ENCODE measurements at places on chromosomes 6 and 20.
A peak's percentile ranks its signal among the peaks of the same experiment; 100 is the strongest.

- no peak for DNase-seq
Measured at GRCh38 chr6:54988576-54988975, 142.0 kb downstream of the FAM83B start.

DNA sequence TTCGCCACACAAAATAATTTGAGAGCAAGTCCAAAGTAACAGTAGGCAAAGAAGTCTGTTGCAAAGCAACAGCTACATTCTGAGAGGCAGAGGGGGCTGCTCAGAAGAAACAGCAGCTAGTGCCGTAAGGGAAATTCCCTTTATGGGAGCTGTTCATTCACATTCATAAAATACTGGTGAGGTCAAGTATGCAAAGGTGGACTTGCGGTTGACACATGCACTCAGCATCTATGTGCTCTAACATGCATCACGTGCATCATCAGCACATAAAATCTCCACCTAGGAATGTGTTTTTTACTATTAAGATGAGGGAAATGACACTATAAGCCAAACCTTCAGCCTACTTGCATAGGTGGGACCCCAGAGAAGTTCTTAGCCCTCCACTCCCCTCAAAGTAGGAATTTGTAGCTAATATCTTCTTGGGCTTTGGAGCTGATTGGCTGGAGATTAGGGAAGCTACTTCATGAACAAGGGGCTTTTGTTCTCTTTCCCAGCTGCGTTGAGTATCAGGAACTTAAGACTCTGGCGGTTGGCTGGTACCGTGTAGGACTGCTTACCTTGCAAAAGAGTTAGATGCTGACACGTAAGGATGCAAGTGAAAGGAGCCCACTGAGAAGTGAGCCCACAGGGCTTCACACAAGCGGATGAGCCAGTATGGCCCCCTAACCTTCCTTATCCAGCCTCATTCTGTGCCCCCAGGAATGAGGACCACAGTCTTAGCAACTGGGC lies 12.4 kb downstream of the CST3 start:
- DNase-seq: no peak

- peak; percentile 19 for DNase-seq
Measured at GRCh38 chr6:148027201-148027600, 315.4 kb upstream of the SASH1 start.

GRCh38 chr6:87341158-87341557 lies 3.5 kb upstream of the C6orf163 start:
- no peak for DNase-seq

DNA sequence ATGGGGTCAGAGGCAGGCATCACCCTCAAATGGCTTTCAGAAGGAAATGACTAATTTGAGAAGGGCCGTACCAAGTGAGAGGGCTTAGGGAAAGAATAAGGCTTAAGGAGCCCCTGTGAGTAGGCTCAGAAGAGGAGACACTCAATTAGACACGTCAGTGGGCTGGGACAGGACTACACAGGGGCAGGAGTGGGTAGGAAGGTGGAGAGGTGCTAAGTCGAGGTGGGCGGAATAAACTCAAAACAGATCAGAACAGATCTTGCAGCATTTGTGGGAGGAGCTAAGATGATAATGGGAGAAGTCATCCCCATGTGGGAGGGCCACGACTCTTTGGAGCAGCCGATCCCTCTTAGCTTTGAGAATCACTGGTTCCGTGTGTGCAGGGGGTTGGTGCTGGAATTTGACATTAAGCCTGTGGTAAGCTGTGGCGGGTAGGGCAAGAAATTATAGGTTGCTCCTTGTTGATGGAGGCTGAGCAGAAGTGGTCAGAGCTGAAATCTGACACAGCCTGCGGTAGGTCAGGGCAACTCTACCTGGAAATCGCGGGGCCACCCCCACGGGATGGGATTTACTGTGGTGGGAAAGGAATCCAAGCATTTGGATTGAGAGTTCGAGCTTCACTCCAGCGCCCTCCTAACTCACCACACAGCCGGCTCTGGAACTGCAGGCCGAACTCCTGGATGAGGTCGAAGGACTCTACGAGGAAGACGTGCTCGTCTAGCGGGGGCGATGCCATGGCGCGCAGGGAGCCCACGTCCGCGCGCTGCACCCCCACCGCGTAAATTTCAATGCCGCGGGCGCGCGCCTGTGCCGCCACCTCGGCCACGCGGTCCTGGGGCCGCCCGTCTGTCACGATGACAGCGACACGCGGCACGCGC lies 2.8 kb upstream of the RBPJL start:
- DNase-seq: no peak

- DNase-seq: no peak
Measured at GRCh38 chr6:40930045-40930444, 109.0 kb downstream of the UNC5CL start.

DNA sequence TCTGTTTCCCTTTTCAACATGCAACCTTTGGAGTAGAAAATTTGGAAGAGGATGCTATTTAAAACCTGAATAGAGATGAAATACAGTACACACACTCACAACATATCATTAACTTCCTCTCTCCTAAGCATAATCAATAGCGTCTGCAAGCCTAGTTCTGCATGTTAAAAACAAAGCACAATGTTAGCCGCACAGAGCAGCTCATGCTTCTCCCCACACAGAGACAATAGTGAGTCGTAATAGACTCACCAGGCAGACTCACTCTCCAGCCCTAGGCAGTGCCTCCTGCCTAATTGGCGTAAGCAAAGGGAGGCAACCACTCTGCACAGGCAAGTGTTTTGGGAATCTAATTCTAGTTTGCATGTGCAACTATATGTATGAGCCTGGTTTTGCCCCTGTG lies 45.8 kb upstream of the ARID1B start:
- no peak for DNase-seq

DNA sequence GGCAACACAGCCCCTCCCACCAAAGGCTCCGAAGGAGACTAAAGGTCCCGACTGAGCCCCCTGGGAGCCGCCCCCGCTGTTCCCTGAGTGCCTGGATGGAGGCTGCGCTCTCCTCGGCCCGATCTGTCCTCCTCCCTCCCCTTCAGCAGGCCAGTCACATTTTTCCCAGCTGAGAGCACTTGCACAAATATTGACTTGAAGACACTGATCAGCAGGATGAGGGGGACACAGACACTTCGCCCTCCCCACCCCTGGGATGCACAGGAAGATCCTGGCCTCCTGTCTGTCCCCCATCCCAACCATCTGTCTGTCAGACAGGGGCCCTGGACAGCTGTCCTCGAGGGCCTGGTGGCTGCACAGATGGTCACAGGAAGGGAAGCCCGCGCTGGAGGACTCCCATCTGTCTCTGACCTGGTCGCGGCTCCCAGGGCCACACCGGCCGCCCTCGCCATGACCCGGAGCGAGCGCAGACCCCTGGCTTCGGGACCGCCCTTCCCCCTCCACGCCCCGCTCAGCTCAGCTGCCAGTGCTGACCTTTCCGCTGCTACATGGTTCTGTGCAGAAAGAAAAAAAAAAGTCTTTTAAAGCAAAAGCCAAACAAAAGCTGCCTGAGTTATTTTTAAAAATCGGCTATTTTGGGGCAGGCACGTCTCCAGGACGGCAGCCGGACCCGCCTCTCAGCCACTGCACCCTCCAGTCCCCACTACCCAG lies 11.1 kb downstream of the LAMA5 start:
- peak; percentile 44 for DNase-seq

GRCh38 chr6:144471986-144472385 lies 186.9 kb downstream of the UTRN start:
- no peak for DNase-seq

GRCh38 chr6:168856914-168857313 lies 396.7 kb downstream of the THBS2 start:
- DNase-seq: no peak

GRCh38 chr6:56745081-56745480 lies 102.4 kb upstream of the DST start:
- no peak for DNase-seq

DNA sequence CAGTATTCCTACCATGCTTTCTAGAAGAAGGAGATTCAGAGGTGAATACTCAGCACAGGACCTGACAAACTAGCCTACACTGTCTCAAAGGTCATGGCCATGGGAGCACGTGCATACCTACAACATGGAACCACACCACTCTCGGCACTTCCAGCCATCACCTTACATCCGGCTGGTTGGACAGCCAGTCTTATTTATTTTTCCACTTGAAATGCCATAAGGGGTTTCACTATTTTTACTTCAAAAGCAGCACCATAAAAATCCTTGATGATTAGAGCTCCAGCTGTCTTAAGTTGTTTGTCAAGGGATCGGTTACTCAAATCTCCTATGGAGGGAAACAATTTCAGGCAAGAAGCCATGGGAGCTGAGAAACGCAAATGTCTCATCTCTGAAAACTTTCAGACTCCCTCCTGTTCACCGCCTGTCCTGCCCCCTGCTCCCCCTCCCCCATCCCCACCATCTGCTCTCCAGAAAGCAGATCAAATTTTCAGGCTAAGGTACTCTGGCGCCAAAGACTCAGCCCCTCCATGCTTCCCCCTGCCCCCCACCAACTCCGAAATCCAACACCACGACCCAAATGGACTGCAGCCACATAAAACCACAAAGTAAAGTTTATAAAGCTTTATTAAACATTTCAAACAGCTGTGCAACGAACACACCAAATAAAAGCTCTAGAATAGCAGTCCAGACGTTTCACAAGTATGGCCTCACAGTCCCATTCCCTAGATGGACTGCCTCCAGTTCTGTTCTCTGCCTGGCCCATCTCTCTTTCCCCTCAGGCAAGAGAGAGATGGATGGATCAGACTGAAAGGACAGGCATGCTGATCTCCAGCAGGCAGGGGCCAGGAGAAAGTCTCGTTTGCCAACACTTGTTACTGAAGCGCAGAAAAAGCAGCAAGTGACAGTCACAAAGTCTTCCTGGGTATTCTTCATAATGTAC lies 4.0 kb upstream of the NNAT start:
- DNase-seq: peak; percentile 39

DNA sequence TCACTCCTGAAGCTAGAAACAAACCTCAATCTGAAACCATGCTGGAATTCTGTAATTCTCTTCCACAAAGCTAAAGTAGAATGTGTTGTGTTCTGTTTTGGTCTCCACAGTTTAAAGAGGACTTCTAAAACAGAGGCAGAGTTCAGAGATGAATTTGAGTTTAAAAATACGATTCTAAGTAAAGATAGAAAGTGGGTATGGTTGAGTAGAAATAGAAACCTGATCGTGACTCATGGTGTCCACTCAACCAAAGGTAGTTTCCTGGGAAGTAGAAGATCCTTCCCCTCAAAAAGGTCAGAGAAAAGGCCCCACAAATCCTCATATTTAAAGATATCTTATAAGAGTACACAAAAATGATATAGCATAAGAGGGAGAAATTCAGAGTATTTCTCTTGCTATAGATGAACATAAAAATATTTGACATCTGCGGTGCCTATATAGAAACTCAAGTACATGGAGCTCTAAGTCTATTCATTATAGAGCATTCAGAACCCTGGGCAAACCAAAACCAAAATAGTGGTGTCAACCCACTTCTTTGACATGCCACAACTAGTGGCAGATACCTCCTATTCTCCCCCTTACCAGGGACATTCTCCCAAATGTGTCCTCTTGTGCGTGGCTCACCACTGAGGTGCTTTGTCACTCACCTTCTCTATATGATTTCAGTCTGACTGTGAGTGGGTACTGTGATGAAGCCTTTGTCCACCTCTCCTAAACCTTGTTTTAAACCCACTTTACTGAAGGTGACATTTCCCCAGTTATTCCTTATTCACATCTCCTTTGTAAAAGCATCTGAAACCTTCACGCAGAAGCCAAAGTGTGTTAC lies 84.5 kb downstream of the PLCB1 start:
- no peak for DNase-seq

DNA sequence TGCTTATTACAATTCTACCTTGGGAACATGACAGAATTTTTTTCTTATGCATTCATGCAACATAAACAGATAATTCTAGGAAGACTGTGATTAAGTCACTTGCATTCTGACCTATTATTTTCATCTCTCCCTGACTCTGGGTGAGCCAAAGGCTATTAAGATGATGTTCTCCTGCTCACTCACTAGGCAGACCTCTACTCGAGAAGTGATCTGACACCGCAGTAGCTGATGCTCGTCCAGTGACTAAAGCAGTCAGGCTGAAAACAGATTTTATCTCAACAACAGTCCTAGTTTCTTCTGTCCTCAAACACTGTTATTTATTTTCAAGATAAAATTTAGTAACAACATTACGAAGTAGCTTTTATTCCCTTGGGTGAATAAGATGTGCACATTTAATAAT lies 17.3 kb downstream of the NAA20 start:
- DNase-seq: no peak

GRCh38 chr20:19056909-19057308 lies 155.5 kb upstream of the SLC24A3 start:
- no peak for DNase-seq

DNA sequence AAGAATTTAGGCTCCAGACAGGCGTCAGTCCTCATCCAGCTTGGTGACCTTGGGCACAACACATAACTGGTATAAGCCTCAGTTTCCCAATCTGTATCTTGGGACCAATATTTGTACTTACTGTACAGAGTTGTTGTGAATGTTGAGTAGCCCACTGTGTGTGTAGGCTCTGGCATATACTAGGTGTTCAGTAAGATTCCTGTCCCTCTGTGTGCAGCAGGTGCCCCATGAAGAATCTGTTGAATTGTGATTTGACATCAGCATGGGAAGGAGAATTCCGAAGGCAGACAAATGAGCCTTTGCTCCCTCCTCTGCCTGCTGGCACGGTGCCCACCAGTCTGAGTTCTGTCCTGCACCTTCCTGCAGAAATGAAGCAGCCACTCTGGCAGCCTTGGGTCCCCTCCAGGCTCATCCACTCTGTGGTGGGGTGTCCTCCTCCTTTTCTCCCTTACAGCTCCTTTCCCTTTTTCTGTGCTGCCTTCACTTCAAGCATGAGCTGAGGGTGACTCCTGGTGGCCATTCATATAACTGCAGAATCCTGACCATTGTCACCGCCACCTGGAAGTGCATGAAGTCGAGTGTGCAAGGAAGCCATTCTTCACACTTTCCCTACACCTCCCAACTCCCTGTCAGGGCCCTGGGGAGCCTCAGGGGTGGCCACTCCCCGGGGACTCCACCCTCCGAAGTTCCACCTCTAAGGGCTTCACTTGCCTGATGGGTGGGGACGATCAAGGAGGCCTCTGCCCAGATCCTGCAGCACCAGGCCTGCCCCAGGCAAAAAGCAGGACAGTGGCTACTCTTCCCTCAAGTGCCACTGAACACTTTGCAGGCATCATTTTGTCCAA lies 48.2 kb downstream of the MRPL14 start:
- DNase-seq: no peak

DNA sequence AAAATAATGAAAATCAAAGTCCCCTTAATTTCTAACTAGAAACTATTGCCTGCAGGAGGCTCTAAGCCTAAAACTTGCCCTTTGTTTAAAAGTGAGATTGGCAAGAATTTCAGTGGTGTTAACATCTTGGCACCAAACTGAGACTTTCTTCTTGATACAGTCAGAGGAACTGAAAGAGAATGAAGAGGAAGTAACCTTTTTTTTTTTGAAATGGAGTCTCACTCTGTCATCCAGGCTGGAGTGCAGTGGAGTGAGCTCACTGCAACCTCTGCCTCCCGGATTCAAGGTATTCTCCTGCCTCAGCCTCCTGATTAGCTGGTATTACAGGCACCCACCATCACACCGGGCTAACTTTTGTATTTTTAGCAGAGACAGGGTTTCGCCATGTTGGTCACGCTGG lies 3.6 kb downstream of the DOP1A start:
- DNase-seq: no peak

GRCh38 chr20:60332523-60332922 lies 374.3 kb downstream of the CDH26 start:
- no peak for DNase-seq

GRCh38 chr6:107021446-107022185 lies 6.4 kb upstream of the MTRES1 start:
- DNase-seq: no peak

All from NCI-H510A (cell line).